ENCODE measurements at places on chromosomes 2 and 18. TPM values are rescaled to one million over a fixed set of nuclear protein-coding genes. Genes with fewer than 3 reads are reported as not detected.
A peak's percentile ranks its signal among the peaks of the same experiment; 100 is the strongest.

LDLRAD4 gene
- total RNA-seq = 6.6 TPM

CNDP1 gene
- not detected for total RNA-seq

SCYGR4 gene
- not detected for total RNA-seq

ZNF513 gene
- total RNA-seq = 5.3 TPM

SIGLEC15 gene
- not detected for total RNA-seq

MLPH gene
- 8.7 TPM for total RNA-seq

C1QL2 gene
- not detected for total RNA-seq

ALLC gene
- total RNA-seq = not detected

MC4R gene
- not detected for total RNA-seq

GRCh38 chr2:175004730-175004979, 526 bp downstream of the CHN1 start:
- H3K4me3 ChIP-seq = peak overlapping the region; percentile 68
- no peak for DNase-seq
- H3K36me3 ChIP-seq = no peaks in the 10 kb centered on the region
- peaks cover 45% of the 10 kb centered on the region for H3K27me3 ChIP-seq
- H3K27ac ChIP-seq = peak overlapping the region; percentile 59

- H3K4me3 ChIP-seq = no peak overlapping the region
- H3K27ac ChIP-seq = no peak overlapping the region
- H3K36me3 ChIP-seq = no peaks in the 10 kb centered on the region
- DNase-seq = peak; percentile 14
- no peaks in the 10 kb centered on the region for H3K27me3 ChIP-seq
Observed at GRCh38 chr18:31206787-31207381, 44.2 kb upstream of the DSC1 start.

DNA sequence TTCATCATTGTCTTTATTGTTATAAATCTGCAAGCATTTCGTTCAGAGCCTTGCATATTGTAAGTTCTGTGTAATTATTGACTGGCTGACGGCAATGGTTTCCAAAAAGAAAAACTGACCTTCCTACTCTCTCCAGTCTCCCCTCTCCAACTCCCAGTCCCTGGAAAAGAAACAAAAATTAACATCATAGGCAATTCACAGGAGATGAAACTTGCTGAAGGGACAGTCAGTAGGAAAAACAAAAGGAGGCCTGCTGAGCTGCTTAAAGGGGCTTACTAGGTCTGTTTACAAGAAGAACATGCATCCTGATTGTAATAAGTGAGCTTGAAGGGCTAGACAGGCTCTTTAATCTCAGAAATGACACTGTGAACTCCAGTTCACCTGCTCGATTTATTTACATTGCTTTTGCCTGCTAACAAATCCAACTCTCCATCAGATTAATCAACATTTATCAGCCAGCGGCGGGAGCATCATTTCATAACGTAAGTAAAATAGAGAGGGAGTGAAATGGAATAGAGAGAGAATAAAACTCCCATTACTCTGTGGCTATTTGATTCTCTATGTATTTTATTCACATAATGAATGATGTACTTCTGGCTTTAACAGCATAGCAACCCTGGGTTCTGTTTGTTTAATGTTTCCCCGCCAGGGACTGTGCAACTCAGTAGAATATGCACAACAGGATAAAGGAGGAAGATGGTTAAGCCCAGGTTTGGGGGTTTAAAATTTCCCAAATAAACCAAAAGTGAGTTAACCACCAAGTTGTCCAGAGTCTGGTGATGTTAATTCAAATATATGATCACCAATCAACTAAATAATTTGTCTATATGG, 256.7 kb upstream of the SETBP1 start:
- no peaks in the 10 kb centered on the region for H3K36me3 ChIP-seq
- no peak for DNase-seq
- no peaks in the 10 kb centered on the region for H3K27me3 ChIP-seq
- H3K27ac ChIP-seq = no peak overlapping the region

GRCh38 chr18:53191634-53192033, 851.6 kb downstream of the DCC start:
- H3K27ac ChIP-seq = no peak overlapping the region
- DNase-seq = no peak
- H3K27me3 ChIP-seq = no peaks in the 10 kb centered on the region
- no peaks in the 10 kb centered on the region for H3K36me3 ChIP-seq
- H3K4me3 ChIP-seq = no peak overlapping the region

GRCh38 chr2:12890481-12890991, 173.8 kb downstream of the TRIB2 start:
- no peak overlapping the region for H3K4me3 ChIP-seq
- H3K27ac ChIP-seq = no peak overlapping the region
- no peaks in the 10 kb centered on the region for H3K36me3 ChIP-seq
- DNase-seq = no peak
- H3K27me3 ChIP-seq = no peaks in the 10 kb centered on the region

DNA sequence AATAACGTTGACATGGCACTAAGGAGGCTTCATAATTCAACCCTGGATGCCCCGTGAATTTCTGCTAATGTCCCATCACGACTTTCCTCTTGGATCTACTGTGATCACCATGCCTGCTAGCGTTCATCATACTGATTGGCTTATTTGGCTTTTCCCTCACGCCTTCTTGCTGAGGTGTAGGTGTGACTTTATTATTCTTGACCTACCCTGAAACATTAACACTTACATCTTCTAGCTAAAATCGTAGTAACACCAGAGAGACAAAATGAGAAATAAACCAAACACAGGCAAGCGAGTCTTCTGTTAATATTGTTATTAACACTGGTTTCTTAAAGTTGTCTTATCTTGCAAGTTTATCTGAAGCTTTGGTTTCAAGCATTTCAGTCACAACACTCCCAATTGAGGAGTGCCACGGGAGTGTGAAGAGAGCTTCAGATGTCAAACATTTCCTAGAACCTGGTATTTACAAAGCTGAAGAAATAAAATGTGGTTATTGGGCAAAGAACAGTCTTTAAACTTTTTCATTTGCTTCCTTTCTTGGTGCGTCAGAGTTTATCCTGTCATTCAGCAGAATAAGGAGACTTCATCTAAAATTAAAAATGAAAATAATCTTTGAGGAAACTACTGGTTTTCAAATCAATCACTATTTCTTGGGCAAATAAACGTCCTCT, 15.4 kb upstream of the STAT1 start:
- H3K27ac ChIP-seq = no peak overlapping the region
- H3K36me3 ChIP-seq = no peaks in the 10 kb centered on the region
- no peaks in the 10 kb centered on the region for H3K4me1 ChIP-seq
- H3K4me3 ChIP-seq = no peak overlapping the region
- H3K27me3 ChIP-seq = no peaks in the 10 kb centered on the region

DNA sequence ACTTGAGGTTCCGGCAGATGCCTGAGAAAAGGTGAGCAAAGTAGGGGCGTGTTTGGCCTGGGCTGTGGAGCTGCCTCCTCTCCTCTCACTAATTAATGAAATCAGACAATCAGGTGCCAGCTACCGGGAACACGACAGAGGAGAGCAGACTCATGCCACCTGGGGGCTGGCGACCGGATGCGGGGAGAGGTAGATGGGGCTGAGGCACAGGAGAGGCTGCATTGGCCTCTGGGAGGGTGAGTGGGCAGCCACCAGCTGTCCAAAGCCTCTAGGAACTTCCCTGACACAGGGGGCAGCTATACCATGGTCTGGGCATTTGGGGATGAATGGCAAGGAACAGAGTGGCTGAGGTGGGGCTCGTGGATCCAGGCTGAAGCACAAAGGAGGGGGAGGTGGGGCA, 25.0 kb downstream of the FBXO41 start:
- peaks cover 8% of the 10 kb centered on the region for H3K36me3 ChIP-seq
- H3K27ac ChIP-seq = no peak overlapping the region
- no peaks in the 10 kb centered on the region for H3K27me3 ChIP-seq

GRCh38 chr2:95728878-95729596, 137.2 kb downstream of the TRIM43 start:
- H3K27me3 ChIP-seq = no peaks in the 10 kb centered on the region
- H3K4me3 ChIP-seq = no peak overlapping the region
- no peak overlapping the region for H3K27ac ChIP-seq
- DNase-seq = peak; percentile 18

DNA sequence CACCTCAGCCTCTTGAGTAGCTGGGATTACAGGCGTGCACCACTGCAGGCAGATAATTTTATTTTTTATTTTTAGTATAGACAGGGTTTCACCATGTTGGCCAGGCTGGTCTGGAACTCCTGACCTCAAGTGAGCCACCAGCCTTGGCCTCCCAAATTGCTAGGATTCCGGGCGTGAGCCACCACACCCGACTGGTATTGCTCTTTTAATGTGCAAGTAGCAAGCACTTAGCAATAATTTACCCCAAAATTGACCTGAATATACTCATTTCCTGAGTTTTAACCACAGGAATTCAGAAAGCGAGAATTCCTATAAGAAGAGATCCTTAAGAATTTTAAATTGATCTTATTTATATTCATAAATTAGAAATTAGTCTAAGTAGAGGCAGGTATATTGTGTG, 169.1 kb downstream of the CDH2 start:
- no peaks in the 10 kb centered on the region for H3K27me3 ChIP-seq
- no peaks in the 10 kb centered on the region for H3K36me3 ChIP-seq
- DNase-seq = no peak

DNA sequence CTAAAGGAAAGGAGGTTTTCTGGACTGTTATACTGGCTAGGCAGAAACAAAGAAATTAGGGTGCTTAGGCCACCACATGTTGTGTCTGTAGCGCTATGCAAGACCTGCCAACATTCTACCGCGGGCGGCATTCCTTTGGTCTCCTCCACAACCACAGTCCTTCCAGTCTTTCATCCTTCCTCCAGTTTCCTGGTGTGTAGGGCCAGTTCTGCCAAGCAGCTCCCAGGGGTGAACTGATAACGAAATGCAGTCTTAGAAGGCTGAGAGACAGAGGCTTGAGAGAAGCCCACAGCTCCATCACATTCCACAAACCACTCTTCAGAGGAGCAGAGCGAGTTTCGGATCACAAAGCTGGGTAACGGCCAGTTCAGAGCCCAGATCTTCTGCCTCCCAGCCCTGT, 19.5 kb upstream of the CXXC1 start:
- H3K27me3 ChIP-seq = no peaks in the 10 kb centered on the region
- H3K36me3 ChIP-seq = no peaks in the 10 kb centered on the region
- no peak overlapping the region for H3K27ac ChIP-seq
- DNase-seq = no peak
- peaks cover 3% of the 10 kb centered on the region for H3K4me1 ChIP-seq

DNA sequence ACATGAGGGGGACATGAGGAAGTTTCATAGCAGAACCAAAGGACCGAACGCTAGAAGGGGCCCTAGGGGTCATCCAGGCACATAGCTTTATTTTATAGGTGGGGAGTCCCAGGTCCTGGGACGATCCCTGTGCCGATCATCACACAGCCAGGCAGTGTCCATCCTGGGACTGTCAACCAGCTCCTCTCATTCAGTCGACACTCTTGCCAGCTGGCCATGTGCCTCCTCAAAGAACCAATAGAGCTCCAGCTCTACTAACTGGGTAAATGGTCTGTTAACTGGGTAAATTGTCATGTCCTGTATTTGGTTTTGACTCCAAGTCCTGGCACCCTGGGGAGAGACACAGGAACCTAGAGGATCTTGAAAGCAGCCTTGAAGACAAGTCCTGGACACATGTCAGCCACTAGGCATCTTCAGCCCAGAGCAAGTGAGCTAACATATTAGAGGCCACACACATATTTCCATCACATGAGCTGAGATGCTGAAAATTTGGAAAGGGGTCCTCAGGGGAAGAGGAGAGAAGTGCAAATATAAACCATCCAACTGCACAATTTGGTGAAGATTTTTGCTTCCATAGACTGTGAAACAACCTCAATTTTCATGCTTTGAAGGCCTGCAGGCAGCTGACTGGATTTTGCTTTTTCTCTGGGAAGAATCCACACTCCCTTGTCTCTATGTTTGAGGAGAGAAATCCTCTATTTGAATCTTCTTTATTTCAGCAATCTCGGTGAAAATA, 361.1 kb upstream of the SLC14A2 start:
- peak overlapping the region; percentile 36 for H3K27ac ChIP-seq
- H3K36me3 ChIP-seq = no peaks in the 10 kb centered on the region
- H3K27me3 ChIP-seq = no peaks in the 10 kb centered on the region
- no peak for DNase-seq
- H3K4me3 ChIP-seq = no peak overlapping the region

- no peak overlapping the region for H3K4me3 ChIP-seq
- H3K4me1 ChIP-seq = peaks cover 7% of the 10 kb centered on the region
- H3K27me3 ChIP-seq = no peaks in the 10 kb centered on the region
- no peaks in the 10 kb centered on the region for H3K36me3 ChIP-seq
Observed at GRCh38 chr2:191638079-191638801, 39.7 kb upstream of the NABP1 start.

GRCh38 chr2:168929031-168929430, 27.9 kb downstream of the G6PC2 start:
- no peaks in the 10 kb centered on the region for H3K36me3 ChIP-seq
- H3K27me3 ChIP-seq = no peaks in the 10 kb centered on the region
- H3K4me1 ChIP-seq = no peaks in the 10 kb centered on the region
- H3K4me3 ChIP-seq = no peak overlapping the region
- DNase-seq = no peak
- no peak overlapping the region for H3K27ac ChIP-seq

GRCh38 chr2:231680992-231681852, 27.1 kb upstream of the PTMA start:
- peak overlapping the region; percentile 90 for H3K27ac ChIP-seq
- DNase-seq = peak; percentile 81
- H3K4me3 ChIP-seq = peak overlapping the region; percentile 74
- no peaks in the 10 kb centered on the region for H3K27me3 ChIP-seq
- H3K36me3 ChIP-seq = no peaks in the 10 kb centered on the region

- H3K27ac ChIP-seq = no peak overlapping the region
- DNase-seq = no peak
- no peaks in the 10 kb centered on the region for H3K36me3 ChIP-seq
- no peaks in the 10 kb centered on the region for H3K4me1 ChIP-seq
Observed at GRCh38 chr2:128746356-128746755, 427.7 kb upstream of the HS6ST1 start.

GRCh38 chr2:42359965-42360483, 993 bp downstream of the COX7A2L start:
- DNase-seq = no peak
- no peaks in the 10 kb centered on the region for H3K27me3 ChIP-seq
- H3K27ac ChIP-seq = peak overlapping the region; percentile 97
- peaks cover 36% of the 10 kb centered on the region for H3K4me1 ChIP-seq

DNA sequence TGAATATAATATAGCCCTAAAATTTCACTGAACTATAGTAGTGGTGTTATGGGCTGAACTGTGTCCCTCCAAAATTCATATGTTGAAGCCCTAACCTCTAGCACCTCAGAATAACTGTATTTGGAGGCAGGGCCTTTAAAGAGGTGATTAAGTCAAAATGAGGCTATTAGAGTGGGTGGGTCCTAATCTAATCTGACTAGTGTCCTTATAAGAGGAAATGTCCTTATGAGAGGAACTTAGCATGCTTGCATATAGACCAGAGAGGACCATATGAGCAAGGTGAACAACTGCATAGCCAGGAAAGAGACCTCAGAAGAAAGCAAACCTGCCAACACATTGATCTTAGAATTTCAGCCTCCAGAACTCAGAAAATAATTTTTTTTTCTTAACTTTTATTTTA, 238.4 kb downstream of the ZEB2 start:
- no peaks in the 10 kb centered on the region for H3K27me3 ChIP-seq
- H3K4me3 ChIP-seq = no peak overlapping the region
- no peak for DNase-seq
- H3K36me3 ChIP-seq = no peaks in the 10 kb centered on the region
- H3K4me1 ChIP-seq = no peaks in the 10 kb centered on the region

- H3K27me3 ChIP-seq = no peaks in the 10 kb centered on the region
- no peak overlapping the region for H3K27ac ChIP-seq
- DNase-seq = no peak
- no peak overlapping the region for H3K4me3 ChIP-seq
Observed at GRCh38 chr2:62852254-62852653, 146.7 kb downstream of the EHBP1 start.

GRCh38 chr18:35141567-35142274, 99.1 kb upstream of the ZNF397 start:
- H3K4me3 ChIP-seq = no peak overlapping the region
- H3K27me3 ChIP-seq = no peaks in the 10 kb centered on the region
- peaks cover 34% of the 10 kb centered on the region for H3K36me3 ChIP-seq
- no peak for DNase-seq
- H3K27ac ChIP-seq = peak overlapping the region; percentile 3
- H3K4me1 ChIP-seq = peaks cover 6% of the 10 kb centered on the region
